GM06990 (cell line): ENCODE measurements at places on chromosomes 6 and 20.

- no peak for DNase-seq
Measured at GRCh38 chr20:3238616-3239025, 369 bp downstream of the SLC4A11 start.

DNA sequence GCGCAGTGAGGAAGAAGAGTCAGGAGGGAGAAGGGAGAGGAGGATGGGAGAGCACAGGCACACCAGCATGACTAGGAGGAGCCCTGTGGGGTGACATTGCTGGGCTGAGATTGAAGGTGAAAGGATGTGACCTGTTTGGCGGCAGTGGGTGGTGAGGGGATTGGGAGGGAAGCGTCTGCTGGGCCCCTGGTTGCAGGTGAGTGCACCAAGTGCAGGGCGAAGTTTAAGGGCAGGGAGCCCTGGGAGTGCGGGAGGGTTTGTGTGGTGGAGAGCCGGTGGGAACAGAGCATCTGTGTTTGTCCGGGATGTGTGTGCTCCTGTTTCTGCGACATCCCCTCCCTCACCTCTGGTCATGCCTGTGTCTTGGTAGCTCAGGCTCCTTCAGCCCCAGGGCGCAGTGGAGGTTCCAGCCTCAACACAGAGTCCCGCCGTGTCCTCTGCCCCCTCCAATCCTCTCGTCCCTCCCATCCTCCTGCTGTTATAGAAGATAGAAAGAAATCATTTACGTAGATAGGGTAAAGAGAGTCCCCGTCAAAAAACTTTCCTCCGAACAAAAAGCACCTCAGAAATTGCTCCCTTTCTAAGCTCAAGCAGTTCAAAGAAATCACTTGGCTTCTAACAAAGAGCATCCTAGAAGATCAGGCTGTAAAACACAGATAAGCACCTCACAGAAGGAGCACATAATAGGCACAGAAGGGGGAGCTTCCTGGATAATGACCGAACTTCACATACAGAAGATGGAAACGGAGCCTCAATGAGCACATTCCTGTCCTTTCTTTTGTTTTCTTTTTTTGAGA is 25.0 kb downstream of the ULBP1 start:
- DNase-seq: no peak

DNA sequence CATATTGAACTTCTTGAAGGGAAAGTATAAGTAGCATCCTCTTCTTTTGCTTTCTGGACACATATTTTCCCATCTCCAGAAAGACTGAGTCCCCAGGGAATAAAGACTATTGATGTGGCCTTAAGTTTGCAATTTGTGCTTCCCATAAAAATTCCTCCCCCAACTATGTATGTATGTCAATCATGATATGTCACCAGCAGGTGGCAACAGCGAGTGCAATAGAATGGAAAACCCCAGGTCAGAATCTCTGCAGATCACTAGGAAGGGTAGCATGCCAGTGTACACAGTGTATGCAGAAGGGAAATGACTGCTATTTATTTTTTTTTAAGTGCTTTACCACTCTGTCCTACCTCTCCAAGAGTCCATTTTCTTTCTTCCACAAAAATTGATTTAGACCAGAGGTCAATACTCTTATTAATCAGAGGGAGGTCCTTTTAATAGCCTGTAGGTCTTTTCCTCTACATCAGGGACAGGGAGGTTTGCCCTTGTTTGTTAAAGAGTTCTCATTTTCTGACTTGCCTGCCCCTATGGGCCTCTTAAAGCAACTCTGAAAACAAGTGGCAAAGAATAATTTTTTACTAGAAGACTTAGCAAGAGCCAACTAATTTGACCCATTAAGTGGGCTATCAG is 61.4 kb downstream of the BMP2 start:
- DNase-seq: peak; percentile 1

DNA sequence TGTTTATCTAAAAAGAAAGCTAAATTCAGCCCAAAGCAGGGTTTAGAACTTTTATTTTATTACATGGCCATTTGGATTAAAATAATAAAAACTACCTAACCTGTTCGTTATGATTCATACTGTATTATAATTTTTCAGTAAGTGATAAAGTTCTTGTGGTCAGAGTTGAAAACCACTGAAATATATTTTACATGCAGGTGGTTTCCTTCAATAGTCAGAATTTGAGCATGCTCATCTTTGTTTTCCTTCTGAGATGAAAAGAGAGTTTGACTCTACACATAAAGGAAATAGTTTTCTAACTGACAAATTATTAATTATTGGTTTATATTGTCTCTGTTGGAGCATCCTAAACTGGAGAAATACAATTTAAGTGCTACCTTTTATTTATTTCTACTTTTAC is 114.0 kb upstream of the FKBP1C start:
- no peak for DNase-seq

- no peak for DNase-seq
Measured at GRCh38 chr6:17949168-17949567, 38.3 kb downstream of the KIF13A start.
